ENCODE measurements at places on chromosomes 4 and X. TPM values are rescaled to one million over a fixed set of nuclear protein-coding genes. Genes with fewer than 3 reads are reported as not detected.

Gene CT47A7
- not detected for total RNA-seq

Gene POF1B
- total RNA-seq = 34.4 TPM

Gene TLR10
- 0.98 TPM for total RNA-seq

Gene SLC10A3
- total RNA-seq = 32.2 TPM

Gene ADH6
- 36.3 TPM for total RNA-seq

Gene MGAT4D
- not detected for total RNA-seq

Gene BMPR1B
- 9.7 TPM for total RNA-seq

Gene GRK4
- total RNA-seq = 7.3 TPM

Gene RGN
- total RNA-seq = 7.6 TPM

Gene SFRP2
- total RNA-seq = 34.0 TPM

Gene HTRA3
- 20.3 TPM for total RNA-seq

Gene CACNA1F
- 0.20 TPM for total RNA-seq

Data from mucosa of gallbladder (tissue), 1 donor.